Stimulated activated CD8-positive, alpha-beta memory T cell treated with anti-CD3 and anti-CD28 coated beads, Interleukin-7, amount 100 ng/mL, for 1 hour (primary cell): ENCODE measurements at places on chromosomes 7 and 10.

GRCh38 chr10:58331646-58332045 is 3.2 kb upstream of the UBE2D1 start:
- DNase-seq: no peak

DNA sequence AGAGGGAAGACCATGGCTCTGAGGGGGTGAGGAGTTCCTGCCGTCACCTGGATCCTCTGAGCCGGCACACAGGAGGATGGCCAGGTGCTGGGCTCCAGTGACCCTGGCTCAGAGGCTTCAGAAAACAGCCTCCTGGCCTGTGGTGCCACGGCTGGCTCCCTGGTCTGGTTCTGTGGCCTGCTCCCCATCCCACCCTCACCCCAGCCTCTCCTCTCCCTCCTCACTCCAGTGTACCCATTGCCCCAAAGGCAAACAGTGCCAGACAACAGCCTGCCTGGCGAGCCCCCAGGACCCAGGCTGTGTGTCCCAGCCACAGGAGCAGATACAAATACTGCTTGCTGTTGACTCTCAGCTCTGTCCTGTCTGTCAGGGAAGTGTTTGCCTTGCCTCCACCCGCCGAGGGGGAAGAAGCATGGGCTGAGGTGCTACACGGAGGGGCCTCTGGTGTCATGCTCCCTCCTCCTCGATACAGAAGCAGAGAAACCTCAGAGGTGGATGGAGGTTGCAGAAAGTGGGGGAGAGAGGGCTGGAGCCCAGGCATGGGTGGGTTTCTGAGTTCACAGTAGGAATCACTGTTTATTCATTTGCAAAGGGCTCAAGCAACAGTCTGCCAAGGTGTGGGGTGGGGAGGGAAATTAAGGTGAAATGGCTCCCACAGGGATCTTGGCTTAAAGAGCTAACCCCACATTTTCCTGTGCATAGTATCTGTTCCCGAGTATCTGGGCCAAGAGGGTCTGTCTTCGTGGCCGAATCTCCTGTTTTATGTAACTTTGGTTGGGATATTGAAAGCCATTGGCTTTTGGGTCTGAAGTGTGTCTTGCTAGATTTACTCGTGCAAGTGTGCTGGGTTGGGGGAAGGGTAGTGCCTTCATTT is 5.5 kb downstream of the ADRA2A start:
- no peak for DNase-seq

GRCh38 chr7:106524690-106525059 is 136.3 kb downstream of the CCDC71L start:
- DNase-seq: no peak

DNA sequence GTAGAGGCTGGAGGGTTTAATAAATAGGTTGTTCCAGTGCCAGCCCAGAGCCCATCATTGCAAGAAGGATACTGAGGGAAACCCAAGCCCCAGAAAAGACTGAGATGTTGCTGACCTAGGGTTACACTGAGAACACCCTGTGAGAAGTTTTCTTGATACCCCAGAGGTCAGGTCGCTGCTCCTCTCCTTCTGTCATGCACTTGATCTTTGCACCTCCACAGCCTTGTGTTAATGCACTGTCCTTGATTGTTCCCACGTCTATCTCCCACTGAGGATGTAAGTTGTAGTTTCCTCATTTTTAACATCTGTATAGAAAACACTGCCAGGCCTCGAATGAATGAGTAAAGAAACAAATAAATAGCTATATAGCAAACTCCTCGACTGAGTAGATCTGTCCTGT is 195.3 kb upstream of the AHR start:
- no peak for DNase-seq

DNA sequence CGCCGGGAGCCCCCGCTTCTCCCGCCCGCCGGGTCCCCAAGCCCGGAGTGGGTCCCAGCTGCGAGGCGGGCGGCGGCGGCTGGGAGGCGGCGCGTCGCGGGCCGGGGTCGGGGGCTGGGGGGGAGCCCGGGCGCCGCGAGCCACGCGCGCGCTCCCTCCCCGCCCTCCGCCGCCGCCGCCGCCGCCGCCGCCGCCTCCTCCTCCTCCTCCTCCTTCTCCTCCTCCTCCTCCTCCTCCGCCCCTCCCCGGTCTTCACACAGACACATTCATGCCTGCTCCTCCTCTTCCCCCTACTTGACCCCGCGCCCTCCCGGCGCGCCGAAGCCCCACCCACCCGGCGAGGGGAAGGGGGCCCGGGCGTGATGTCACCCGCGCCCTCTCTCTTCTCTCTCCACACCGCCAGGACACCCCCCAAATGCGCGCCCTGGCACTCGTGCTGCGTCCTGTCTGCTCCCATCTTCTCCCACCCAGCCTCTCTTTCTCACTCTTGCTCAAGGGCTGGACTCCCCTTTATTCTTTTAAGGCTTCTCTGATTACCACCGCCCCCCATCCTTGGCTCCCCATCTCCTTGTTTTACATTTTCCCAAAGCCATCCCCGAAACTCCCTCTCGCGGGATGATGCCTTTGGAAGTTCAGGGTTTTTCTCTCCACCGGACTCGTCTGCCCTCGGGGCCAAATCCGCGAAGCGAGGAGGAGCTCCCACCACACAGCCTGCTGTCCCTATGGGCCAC is 967 bp upstream of the GLI3 start:
- no peak for DNase-seq

DNA sequence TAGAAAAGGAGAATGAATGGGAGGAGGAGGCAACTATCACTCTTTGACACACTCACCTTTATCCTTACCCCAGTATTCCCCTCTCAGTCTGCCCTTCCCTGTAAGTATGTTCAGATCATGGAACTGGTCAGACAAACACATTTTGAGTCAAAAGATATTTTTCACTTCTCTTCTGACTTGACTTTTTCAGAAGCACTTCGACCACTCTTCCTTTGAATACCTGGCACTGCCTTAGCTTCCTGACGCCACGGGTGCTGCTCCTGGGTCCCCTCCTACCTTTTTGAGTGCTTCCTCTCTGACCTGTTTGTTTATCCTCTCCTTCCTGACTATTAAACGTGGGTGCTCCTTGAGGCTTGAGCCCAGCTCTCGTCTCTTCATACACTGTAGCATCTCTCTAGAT is 19.8 kb upstream of the C10orf67 start:
- DNase-seq: no peak
